ENCODE measurements at places on chromosomes 7 and 10. TPM values are rescaled to one million over a fixed set of nuclear protein-coding genes. Genes with fewer than 3 reads are reported as not detected.
A peak's percentile ranks its signal among the peaks of the same experiment; 100 is the strongest.

DNA sequence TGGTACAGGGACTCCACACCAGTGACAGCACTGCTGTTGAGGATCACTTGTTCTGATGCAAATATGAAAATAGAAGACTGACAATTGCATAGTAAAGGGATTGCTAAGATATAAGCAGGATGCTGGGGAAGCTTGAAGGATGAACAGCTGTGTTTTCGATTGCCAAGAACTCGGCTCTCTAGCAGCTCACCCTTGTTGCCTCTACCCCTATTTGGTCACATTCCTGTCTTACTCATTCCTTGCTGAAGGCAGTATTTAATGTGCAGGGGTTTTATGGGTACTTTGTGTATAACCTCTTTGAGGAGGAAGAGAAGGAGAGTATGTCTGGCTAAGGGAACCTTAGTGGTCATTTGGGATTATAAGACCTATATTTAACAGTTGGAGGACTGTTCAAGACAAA lies 218.8 kb downstream of the AUTS2 start:
- peak; percentile 28 for DNase-seq

DNA sequence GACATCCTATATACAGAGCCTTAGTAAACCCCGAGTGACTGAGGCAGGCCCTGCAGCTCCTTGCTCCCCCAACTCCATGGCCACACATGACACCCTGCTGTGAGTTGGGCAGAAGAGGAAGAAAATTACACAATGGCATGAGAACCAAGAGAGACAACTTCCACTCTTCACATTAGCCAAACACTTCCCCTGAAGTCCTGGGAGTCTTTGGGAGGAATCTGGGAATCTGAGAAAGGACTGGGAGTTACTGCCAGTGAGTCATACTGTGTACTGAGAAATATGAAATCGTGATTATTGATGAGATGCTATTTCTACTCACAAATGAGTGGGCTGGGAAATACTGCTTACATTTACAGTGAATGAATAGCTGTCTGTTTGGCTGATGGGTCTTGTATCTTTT lies 116.6 kb downstream of the SPAG6 start:
- DNase-seq = no peak

DNA sequence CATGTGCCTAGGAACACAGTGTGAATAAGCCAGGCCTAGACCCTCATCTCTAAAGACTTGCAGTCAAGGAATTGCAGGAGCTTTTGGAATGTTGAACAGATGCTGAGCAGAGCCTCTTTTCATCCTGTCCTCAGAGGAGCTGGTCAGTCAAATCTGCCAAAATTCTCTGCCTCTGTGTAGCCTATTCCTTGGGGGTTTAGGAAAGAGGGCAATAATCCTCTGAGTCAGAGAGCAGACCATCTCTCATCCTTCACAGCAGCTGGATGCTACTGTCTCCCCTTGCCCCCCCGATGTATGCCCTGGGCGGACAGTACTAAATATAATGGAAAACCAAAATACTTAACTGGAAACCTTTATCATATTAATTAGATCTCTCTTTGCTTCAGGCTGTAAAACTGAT lies 52.6 kb downstream of the BICC1 start:
- no peak for DNase-seq

Gene GSTO2
- polyA plus RNA-seq = 1.1 TPM

- DNase-seq = no peak
Observed at GRCh38 chr10:9012312-9012711, 957.8 kb downstream of the GATA3 start.

Gene NPSR1
- 0.14 TPM for polyA plus RNA-seq

- no peak for DNase-seq
Observed at GRCh38 chr10:5259132-5259951, 62.7 kb downstream of the AKR1C4 start.

DNA sequence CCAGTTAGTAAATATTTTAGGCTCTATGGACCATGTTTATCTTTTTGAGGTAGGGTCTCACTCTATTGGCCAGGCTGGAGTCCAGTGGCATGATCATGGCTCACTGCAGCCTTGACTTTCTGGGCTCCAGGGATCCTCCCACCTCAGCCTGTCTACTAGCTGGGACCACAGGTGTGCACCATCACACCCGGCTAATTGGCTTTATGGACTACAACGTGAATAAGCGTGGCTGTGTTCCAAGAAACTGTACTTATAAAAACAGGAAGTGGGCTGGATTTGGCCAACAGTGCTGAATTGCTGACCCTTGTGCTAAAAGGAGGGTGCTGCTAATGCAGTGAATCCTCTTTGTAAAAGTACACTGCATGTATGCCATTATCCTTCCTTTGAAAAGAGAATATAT lies 111.7 kb upstream of the CDK13 start:
- DNase-seq = no peak

Gene SFTPA1
- not detected for polyA plus RNA-seq

- no peak for DNase-seq
Observed at GRCh38 chr7:42189535-42189934, 47.5 kb downstream of the GLI3 start.

DNA sequence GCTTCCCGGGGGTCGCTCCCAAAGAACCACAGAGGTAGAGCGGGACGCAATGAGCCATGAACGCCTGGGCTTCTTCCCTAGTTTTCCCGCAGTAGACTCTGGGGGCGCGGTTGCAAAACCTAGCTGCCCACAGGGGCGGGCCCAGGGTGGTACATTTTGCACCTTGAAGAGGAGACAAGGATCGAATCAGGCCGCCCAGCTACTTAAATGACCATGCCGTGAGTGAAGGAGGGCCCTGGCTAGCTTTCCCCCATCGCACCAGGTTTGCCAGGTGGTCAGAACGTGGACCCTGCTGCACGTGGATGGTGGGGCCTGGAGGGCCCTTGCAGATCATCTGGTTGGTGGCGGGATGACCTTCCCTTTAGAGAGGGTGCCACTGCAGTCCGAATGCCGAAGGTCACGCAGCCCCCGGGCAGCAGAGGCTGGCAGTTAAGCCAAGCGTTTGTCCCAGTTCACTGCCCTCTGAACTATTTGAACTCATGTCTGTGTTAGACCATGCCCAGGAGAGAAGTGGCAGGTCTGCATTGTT lies 604 bp upstream of the SHTN1 start:
- DNase-seq = peak; percentile 1

Gene SORCS3
- polyA plus RNA-seq = not detected

- no peak for DNase-seq
Observed at GRCh38 chr7:3238525-3239210, 62.4 kb upstream of the SDK1 start.

Gene SFMBT2
- polyA plus RNA-seq = 7.9 TPM

DNA sequence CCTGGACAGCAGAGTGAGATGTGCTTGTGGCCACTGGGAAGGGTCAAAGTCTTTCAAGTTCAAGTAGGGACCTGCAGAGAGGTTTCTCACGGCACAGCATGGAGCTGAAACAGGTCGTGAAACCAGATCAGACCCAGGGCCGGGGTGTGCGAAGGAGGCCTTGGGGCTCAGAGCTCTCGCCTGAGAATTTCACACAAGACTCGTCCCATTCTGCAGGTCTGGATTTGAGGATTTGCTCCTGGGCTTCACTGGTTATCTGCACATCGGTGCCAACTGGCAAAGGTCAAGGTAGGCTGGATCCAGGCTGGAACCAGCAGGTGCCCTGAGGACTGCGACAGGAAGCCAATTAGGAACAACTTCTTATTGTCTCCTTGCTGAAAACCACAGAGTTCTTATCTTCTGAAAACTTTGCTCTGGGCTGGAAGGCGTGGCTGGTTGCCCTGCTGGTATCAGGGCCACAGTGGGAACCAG lies 24.0 kb upstream of the GTF2I start:
- no peak for DNase-seq

Gene CHAT
- polyA plus RNA-seq = not detected

- DNase-seq = no peak
Observed at GRCh38 chr10:90430186-90430585, 427.7 kb downstream of the HTR7 start.

DNA sequence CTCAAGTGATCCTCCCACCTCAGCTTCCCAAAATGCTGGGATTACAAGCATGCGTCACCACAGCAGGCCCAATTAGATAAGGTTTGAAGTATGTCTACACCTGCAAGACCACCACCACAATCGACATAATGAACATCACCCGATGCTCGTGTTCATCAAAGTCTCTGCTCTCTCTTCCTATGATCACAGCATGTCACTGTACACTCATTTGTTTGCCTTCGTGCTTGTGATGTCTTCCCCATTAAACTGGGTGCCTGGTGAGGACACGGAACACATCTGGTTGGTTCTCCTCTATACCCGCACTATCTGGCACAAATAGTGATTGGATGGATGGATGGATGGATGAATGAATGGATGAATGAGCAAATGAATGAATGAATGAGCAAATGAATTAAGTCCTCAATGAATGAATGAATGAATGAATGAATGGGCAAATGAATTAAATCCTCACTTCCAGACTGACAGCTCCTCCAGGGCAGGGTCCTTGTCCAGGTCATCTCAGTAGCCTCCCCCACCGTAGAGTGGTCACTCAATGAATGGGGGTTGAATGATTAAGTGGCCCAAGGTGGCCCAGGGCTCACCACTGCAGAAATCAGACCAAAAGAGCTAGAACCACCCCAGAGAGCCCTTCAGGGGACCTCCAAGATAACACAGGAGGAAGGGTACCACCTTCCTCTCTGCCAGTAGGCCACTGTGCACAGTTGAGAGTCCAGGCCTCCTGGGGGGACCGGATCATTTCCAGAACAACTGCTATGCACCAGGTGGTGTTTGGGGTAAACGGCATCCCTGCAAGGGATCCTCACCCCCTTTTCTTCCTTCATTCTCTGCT lies 101.9 kb upstream of the TNRC18 start:
- no peak for DNase-seq

- DNase-seq = no peak
Observed at GRCh38 chr7:132998763-132999162, 83.1 kb downstream of the CHCHD3 start.

- DNase-seq = no peak
Observed at GRCh38 chr10:107206833-107207232, 42.3 kb upstream of the SORCS1 start.

GRCh38 chr7:28480595-28480994 lies 68.3 kb downstream of the CREB5 start:
- DNase-seq = no peak

GRCh38 chr7:128407233-128407589 lies 2.6 kb downstream of the IMPDH1 start:
- DNase-seq = no peak

Gene ACTR1A
- polyA plus RNA-seq = 81.0 TPM

- DNase-seq = no peak
Observed at GRCh38 chr10:30154561-30154960, 95.2 kb upstream of the JCAD start.

DNA sequence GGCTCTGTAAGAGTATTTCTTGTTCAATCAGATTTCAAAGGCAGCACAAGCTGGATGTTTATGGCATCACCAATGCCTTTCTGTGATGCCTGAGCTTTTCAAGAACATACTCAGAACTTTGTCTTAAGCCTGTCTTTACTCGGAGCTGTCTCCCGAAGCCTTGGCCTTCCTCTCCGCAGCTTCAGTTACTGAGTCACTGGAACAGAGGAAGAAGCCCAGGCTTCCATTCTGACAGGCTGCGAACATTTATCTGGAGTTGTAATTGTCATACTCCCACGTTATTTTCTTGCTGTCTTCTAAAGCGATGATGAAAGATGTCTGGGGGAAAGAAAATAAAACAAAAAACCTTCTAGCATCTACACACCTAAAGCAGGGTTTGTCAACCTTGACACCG lies 43.9 kb downstream of the GRK5 start:
- DNase-seq = no peak

- no peak for DNase-seq
Observed at GRCh38 chr10:72068901-72069446, 19.4 kb downstream of the SPOCK2 start.

Gene COMTD1
- polyA plus RNA-seq = 7.4 TPM

DNA sequence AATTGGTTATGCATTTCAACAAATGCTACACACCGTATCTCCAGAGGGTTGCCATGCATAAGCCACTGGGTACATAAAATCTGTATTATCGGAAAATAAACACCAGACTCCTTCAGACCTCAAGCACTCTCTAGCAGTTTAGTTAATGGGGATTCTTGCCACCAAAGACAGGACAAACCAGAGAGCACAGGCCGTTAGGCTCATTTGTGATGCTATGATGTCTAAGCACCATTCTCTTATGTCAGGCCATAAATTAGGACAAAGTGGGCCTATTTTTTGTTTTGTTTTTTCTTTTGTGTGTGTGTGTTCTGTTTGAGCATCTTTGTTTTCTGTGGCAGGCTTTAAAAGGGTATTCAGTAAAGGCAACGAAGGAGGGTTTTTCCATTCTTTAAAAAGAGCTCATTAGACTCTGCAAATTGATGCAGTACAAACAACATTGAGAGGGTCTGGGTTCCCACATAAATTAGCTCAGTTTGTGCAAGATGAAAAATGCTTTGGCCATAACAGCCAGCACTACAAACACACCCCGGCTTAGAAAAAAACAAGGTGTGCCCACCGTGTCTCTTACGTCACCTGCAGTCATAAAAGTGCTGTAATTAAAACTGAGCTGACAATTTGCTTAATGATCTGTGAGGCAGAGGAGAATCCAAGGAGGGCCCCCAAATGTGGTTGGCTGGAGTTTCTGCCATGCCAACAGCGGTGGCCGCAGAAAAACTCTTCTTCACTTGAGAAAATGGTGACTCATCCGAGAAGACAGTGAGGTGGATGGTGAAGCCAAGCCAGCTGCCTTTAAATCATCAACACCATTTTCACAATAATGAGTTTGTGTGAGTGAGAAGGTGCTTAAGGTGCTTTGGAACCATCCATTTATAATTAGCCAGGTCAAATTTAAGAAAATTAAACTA lies 297.9 kb downstream of the GATA3 start:
- DNase-seq = no peak

Gene ADCY1
- 12.0 TPM for polyA plus RNA-seq

DNA sequence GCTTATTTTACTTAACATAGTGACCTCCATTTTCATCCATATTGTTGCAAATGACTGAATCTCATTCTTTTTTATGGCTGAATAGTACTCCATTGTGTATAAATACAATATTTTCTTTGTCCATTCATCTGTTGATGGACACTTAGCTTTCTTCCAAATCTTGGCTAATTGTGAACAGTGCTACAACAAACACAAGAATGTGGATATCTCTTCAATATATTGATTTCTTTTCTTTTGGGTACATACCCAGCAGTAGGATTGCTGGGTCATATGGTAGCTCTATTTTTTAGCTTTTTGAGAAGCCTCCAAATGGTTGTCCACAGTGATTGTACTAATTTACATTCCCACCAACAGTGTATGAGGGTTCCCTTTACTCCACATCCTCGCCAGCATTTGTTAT lies 58.0 kb downstream of the CREB5 start:
- no peak for DNase-seq

Gene FGFBP3
- polyA plus RNA-seq = 1.9 TPM

DNA sequence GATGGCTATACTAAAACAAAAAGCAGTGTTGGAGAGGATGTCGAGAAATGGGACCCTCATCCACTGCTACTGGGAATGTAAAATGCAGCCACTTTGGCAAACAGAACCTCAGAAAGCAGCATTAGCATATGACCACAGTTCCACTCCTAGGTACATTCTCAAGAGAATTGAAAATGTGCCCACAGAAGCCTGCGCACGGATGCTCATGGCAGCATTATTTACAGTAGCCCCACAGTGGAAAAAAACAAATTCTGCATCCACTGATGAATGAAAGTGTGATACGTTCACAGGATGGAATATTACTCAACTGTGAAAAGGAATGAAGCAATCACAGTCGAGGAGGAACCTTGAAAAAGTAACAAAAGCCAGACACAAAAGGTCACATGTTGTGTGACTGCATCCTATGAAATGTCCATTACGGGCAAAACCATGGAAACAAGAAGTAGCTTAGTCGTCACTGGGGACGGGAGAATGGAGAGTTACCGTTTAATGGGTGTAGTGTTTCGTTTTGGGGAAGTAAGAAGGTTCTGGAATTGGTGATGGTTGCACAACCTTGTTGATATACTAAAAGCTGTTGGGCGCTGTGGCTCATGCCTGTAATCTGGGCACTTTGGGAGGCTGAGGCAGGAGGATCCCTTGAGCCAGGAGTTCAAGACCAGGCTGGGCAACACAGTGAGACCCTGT lies 2.5 kb upstream of the UPK3B start:
- no peak for DNase-seq
